ENCODE measurements at places on chromosomes 11 and 22. TPM values are rescaled to one million over a fixed set of nuclear protein-coding genes. Genes with fewer than 3 reads are reported as not detected.

Gene EMID1
- 9.0 TPM for total RNA-seq

Gene EI24
- 128 TPM for total RNA-seq

Gene IGLL1
- total RNA-seq: not detected

Gene OOSP4B
- total RNA-seq: not detected

Gene QSER1
- 18.6 TPM for total RNA-seq

Gene KCNJ5
- total RNA-seq: not detected

Gene SERPINH1
- 415 TPM for total RNA-seq

Gene CCDC15
- 5.8 TPM for total RNA-seq

Gene SLC25A18
- total RNA-seq: 1.5 TPM

Gene PDE3B
- total RNA-seq: 2.3 TPM

Gene HEPACAM
- not detected for total RNA-seq

Gene PGA5
- not detected for total RNA-seq

Gene OAF
- total RNA-seq: 57.1 TPM

Gene DEUP1
- total RNA-seq: not detected

Gene HBE1
- 0.42 TPM for total RNA-seq

Gene OR51B4
- not detected for total RNA-seq

Gene PRDM11
- 2.4 TPM for total RNA-seq

Gene ASPHD2
- total RNA-seq: 3.9 TPM

Gene POU2AF1
- total RNA-seq: not detected

Gene MYO18B
- not detected for total RNA-seq

Gene RHOG
- 13.4 TPM for total RNA-seq

Gene SMTNL1
- not detected for total RNA-seq

Gene SMTN
- total RNA-seq: 163 TPM

Gene IFITM10
- 0.11 TPM for total RNA-seq

Gene TSGA10IP
- not detected for total RNA-seq

Gene MAJIN
- total RNA-seq: not detected

Gene KRTAP5-1
- total RNA-seq: not detected

Gene TRIM51
- not detected for total RNA-seq

Gene NKAPD1
- 26.7 TPM for total RNA-seq

Gene XPNPEP3
- 10.4 TPM for total RNA-seq

Gene NAALAD2
- 1.9 TPM for total RNA-seq

Gene SAA1
- total RNA-seq: 0.69 TPM

Gene LMNTD2
- total RNA-seq: 0.54 TPM

Gene JOSD1
- total RNA-seq: 45.2 TPM

Gene FXYD6
- 15.8 TPM for total RNA-seq

Gene PHETA2
- 14.5 TPM for total RNA-seq

Gene MIEF1
- total RNA-seq: 27.2 TPM

Gene VWCE
- not detected for total RNA-seq

Gene NLRP10
- total RNA-seq: 0.48 TPM

Gene SSH3
- 6.9 TPM for total RNA-seq

Gene SHISA8
- total RNA-seq: not detected

Gene BACE1
- 14.8 TPM for total RNA-seq

Gene CSF2RB
- not detected for total RNA-seq

Gene PUS3
- 20.2 TPM for total RNA-seq

Gene CDCA5
- total RNA-seq: 77.1 TPM

Gene TAF1D
- 143 TPM for total RNA-seq

Gene BTG4
- total RNA-seq: not detected

Gene CCDC34
- total RNA-seq: 35.6 TPM

Gene IL17REL
- total RNA-seq: not detected

Gene MIAT
- 0.27 TPM for total RNA-seq

Gene OR51M1
- total RNA-seq: not detected

Gene CARD16
- 32.5 TPM for total RNA-seq

Gene SSTR3
- total RNA-seq: not detected

All from Daoy (cell line).